ENCODE measurements at places on chromosomes 2 and 18. TPM values are rescaled to one million over a fixed set of nuclear protein-coding genes. Genes with fewer than 3 reads are reported as not detected.

OSBPL6 gene
- 6.1 TPM for polyA plus RNA-seq

FBLN7 gene
- 9.3 TPM for polyA plus RNA-seq

CCDC85A gene
- 1.9 TPM for polyA plus RNA-seq

SULT1C2 gene
- polyA plus RNA-seq, result 113 TPM

DDX1 gene
- 206 TPM for polyA plus RNA-seq

INO80C gene
- 32.6 TPM for polyA plus RNA-seq

ACMSD gene
- 32.6 TPM for polyA plus RNA-seq

LIPG gene
- 63.7 TPM for polyA plus RNA-seq

SOX11 gene
- polyA plus RNA-seq, result 22.1 TPM

PID1 gene
- 5.0 TPM for polyA plus RNA-seq

LONRF2 gene
- polyA plus RNA-seq, result 2.5 TPM

GPBAR1 gene
- polyA plus RNA-seq, result 2.0 TPM

CYP1B1 gene
- 105 TPM for polyA plus RNA-seq

OR6B2 gene
- not detected for polyA plus RNA-seq

RBM43 gene
- 11.8 TPM for polyA plus RNA-seq

DNA sequence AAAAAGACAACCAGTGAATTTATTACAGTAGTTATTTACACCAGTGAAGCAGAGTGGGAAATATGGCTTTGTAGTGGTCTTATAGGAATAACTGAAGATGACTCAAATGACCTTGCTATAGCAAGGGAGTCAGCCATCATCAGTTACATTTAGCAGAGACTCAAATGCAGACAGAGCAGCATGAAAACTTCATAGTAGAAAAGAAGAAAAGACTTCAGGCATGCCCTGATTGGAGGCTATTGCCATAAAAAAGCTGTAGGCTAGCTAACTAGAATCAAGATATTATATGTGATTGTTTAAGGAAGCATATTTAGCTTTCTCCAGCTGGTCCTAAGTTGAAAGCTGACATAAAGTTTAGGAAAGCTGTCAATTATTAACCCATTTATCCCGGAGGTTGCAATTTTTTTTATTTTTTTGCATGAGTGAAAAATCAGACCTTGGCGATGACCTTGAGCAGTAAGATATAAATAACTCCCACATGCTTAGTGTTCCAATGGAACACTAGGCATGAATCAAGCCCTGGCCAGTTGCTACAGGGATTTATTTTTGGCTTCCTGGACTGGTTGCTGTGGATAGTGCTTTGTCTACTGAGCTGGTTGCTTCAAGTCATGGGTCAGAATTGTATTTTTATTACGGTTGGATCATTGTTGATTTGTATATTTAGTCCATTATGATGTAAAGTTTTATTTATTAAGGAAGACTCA lies 675.6 kb upstream of the VRK2 start:
- no peak for DNase-seq

DNA sequence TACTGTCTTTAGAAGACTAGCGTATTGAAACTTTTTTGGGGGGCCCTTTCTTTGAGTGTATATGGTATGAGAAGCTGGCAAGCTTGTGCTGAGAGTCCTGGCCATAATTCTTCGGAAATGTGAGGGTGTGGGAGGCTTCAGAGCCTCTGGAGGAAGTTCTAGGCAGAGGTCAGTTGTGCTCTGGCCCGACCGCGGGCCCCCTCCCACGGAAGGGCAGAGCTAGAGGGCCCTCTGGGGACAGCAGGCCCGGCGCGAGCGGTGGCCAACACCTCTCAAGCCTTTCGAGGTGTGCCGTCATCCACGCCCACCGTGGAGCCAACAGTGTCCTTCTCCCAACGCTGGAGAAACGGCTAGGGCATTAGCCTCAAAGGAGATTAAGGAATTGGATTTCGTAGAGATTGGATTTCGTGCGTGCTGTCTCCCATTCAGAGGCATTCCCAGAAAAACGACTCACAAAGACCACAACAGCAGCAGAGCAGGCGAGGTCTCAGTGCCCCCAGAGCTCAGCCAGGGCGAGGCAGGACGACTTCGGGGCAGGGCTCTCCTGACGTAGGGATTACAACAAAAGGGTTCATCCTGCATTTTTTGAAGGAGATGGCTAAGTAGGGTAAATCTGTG lies 2.2 kb upstream of the MTCL1 start:
- no peak for DNase-seq

GRCh38 chr2:74375838-74376237 lies 4.3 kb downstream of the DCTN1 start:
- DNase-seq, result no peak

- DNase-seq, result no peak
Observed at GRCh38 chr2:202074324-202074723, 1.3 kb downstream of the KIAA2012 start.

DNA sequence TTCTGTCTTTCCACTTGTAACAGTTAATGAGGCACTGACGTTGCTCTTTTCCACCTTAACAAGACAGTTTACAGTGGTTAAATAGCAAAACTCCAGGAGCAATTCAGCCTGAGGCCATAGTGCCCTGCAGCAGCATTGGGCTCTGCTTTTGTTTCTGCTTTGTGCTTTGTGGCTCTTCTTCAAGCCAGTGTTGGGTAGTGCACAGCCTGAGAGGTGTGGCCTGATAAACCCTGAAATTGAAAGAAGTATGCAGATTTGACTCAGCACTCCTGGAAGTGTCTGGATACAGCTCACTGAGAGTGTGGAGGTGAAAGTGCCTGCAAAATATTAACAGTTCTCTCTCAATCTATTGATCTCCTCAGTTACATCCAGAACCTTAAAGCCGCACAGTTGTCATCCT lies 63.0 kb downstream of the STK25 start:
- DNase-seq, result no peak

- no peak for DNase-seq
Observed at GRCh38 chr2:133986081-133986837, 267.6 kb upstream of the MGAT5 start.

DNA sequence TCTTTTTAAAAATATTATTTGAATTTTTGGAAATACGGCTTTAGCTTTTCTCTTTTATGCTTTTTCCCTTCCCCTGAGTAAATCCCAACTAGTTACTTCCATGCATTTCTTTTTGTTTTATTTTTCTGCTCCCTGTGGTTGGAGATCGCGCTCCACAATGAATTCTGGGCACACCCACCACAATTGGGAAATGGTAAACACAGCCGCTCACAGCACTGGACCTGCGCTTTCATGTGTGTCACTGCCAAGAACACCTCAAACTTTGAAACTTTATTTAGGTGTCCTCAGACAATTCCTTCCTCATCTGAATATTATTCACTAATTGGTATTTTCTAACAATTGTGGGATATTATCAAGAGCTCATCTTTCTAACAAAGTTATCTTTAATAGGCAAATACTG lies 82.8 kb upstream of the TMEM18 start:
- no peak for DNase-seq

- no peak for DNase-seq
Observed at GRCh38 chr2:182463760-182464159, 36.9 kb upstream of the PDE1A start.

DNA sequence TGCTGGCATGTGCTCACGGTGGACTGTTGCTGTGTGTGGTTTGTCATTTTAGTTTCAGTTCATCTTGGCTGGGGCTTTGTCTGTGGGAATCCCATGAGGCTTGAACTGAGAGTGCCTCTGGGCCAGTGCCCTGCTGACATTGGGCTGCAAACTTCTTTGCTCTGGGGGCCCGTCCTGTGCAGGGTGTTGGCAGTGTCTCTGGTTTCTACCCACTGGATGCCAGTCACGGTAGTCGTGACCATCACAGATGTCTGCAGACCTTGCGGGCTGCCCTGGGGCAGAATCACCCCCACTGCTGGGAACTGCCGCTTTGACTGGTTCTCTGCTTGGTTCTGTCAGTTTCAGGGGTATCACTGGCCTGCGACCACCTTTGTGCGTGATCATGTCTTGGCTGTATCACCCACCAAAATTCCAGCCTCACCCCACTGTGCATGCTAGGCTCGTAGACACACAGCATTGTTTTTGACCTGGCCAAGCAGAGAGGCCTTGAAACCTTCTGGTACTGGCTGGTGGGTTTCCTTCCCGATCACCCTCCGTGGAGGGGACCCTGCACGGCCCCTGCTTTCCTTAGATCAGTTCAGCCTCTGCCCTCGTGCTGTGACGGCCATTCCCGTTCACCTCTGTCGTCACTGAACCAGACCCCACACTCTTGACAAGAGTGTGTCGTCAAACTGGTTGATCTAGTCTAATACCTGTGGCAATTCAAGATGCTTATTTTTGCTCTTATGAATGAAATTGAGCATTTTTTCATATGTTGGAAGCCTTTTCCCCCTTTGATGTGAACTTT lies 57.6 kb downstream of the KCNG2 start:
- DNase-seq, result no peak

- no peak for DNase-seq
Observed at GRCh38 chr2:88866756-88867155, 175.3 kb downstream of the RPIA start.

DNA sequence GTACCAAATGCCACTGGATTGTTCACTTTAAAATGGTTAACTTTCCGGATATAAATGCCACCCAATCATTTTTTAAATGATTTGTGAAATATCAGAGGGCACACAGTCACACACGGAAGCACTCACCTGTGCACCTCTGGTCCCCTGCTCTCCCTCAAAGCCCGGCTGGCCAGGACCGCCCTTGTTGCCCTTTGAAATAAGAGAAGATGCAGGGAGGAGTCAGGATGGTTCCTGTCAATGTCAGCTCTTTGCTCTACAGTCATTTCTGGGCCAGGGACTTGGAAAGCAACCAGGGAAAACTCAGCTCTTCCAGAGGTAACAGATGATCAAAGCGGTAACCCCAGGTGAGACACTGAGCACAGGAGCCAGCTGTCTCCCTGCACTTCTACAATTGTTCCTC lies 60.7 kb downstream of the COL6A3 start:
- peak; percentile 44 for DNase-seq

GRCh38 chr2:138632066-138632620 lies 130.6 kb downstream of the SPOPL start:
- no peak for DNase-seq

GRCh38 chr2:9078405-9078804 lies 74.9 kb upstream of the MBOAT2 start:
- no peak for DNase-seq

DNA sequence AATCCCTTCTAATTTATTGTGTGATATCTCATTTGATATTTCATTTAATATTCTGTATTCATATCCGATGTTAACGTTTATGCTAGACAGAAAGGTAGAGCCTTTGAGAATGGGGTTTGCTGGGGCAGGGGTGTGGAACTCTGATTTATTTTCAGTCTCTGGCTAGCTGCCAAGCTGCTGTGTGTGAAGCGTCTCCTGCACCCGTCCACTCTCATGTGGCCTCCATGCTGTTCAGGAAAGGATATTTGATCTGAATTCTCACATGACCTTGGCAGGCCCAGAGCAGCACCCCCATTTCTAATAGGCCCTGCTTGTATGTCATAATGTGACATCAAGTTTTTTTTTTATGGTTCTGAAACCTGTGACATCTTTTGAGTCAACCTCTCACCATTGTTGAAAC lies 1.6 kb downstream of the IL1R1 start:
- DNase-seq, result no peak

DNA sequence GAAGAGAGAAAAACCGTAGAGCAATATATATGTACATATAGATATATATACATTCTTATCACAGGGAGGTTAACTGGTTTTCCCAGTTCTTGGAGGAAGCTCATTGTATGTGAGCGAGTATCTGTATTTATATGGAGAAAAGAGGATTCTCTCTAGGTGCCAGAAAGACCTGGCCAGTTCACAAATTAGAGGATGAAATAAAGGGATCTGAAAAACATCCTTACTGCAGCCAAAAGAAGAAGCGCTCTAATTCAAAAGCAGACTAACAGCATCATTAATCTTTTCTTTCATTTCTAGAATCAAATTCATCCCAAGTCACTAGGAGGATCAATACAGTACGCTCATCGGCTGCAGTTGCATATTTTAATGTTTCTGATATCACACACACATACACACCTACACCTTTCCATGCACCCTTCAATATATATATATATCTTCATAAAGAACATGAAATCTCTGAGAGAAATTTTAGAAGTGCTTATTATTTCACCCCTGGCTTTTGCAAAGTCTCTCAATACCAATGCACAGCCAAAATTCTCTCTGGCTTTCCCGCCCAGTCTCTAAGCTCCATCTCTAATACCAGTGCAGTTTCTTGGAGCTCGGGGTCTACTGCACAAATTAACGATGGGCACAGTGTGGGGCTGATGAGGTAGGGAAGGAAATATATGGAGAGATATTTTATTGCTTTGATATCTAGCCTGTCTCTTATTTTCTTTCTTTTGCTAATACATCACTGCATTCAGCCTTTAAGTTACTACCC lies 731 bp downstream of the NRXN1 start:
- no peak for DNase-seq

GRCh38 chr2:141200191-141200590 lies 930.6 kb downstream of the LRP1B start:
- no peak for DNase-seq

GRCh38 chr2:24482972-24483300 lies 8.1 kb upstream of the NCOA1 start:
- DNase-seq, result no peak

- DNase-seq, result no peak
Observed at GRCh38 chr2:231545105-231545902, 15.1 kb upstream of the NMUR1 start.

- DNase-seq, result no peak
Observed at GRCh38 chr2:66888246-66888645, 453.3 kb downstream of the MEIS1 start.

DNA sequence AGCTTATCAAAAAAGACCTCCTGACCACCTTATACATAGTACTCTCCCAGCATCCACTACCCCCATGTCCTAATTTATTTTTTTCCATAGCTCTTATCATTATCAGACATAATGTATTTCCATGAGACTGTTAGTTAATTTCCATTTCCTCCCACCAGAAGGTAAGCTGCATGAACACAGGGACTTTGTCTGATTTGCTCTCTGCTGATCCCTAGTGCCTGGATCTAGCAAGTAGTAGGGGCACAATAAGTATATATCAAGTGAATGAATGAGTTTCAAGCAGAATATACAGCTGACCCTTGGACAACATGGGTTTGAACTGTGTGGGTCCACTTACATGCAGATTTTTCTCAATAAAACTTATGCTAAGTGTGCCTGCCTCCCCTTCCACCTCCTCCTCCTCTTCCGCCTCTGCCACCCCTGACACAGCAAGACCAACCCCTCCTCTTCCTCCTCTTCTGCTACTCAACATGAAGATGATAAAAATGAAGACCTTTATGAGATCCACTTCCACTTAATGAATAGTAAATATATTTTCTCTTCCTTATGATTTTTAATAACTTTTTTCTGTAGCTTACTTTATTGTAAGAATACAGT lies 53.8 kb downstream of the CTAGE1 start:
- no peak for DNase-seq
